Camera-type eye (tissue), 1 donor: ENCODE measurements at places on chromosomes 4 and X. TPM values are rescaled to one million over a fixed set of nuclear protein-coding genes. Genes with fewer than 3 reads are reported as not detected.

The CCDC120 gene
- total RNA-seq, result 5.6 TPM

The ARMCX2 gene
- 87.9 TPM for total RNA-seq

The NUDT10 gene
- 13.7 TPM for total RNA-seq

The ARHGAP6 gene
- 9.3 TPM for total RNA-seq

The EFHC2 gene
- total RNA-seq, result 4.4 TPM

The PDZD4 gene
- 44.0 TPM for total RNA-seq

The FRMD7 gene
- total RNA-seq, result 1.4 TPM

The GPM6B gene
- 321 TPM for total RNA-seq

The NAAA gene
- 44.2 TPM for total RNA-seq

The ATP5ME gene
- 12.8 TPM for total RNA-seq
